ENCODE measurements at places on chromosomes 6 and 20.

DNA sequence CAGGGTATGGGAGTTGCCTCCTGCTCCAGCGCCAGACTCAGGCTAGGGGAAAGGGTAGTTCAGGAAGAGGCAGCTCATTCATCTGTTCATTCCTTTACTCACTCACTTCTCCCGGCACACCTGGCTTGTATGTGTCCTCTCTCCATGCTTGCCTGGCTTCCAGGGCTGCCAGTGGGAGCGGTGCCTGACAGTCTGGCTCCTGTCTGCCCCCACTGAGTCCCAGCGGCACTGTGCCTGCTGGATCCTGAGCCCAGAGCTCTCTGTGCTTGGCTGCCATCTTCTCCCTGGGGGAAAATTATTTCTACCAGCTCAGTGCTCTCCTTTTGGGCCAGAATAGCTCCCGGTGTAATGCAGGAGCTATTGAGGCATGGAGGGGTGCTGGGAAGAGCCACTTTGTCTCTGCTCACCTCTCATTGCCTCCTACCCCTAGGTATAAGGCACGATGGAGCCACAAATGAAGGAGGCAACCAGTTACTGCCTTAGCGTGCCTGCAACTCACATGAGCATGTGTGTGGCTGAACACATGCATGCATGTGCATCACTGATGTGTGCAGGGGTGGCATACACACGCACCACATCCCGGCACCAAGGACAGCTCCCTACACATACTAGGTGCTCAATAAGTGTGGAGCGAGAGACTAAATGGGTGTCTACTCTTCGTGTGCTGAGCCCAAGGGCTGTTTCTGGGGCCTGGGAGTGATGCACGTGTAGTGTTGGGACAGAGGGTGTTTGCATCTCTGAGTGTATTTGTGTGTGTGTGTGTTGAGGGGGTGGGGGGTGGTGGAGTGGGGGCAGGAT is 46.6 kb downstream of the CDH22 start:
- DNase-seq = no peak

DNA sequence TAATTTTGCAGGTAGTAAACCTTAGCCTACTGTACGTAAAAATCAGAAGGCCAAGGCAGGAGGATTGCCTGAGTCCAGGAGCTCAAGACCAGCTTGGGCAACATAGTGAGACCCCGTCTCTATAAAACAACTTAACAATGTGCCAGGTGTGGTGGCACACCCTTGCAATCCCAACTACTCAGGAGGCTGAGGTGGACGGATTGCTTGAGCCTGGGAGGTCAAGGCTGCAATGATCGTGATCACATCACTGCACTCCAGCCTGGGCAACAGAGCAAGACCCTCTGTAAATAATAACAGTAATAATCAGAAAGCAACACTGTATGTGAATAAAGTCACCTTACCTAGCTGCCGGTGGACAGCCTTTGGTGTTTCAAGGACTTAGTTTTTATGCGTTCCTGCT is 48.9 kb downstream of the MTHFD1L start:
- no peak for DNase-seq

GRCh38 chr6:114569669-114570068 is 226.8 kb upstream of the HS3ST5 start:
- no peak for DNase-seq

GRCh38 chr6:108799354-108799717 is 48.9 kb upstream of the ARMC2 start:
- DNase-seq = no peak

- DNase-seq = no peak
Measured at GRCh38 chr6:29815118-29815750, 12.4 kb upstream of the HLA-G start.

DNA sequence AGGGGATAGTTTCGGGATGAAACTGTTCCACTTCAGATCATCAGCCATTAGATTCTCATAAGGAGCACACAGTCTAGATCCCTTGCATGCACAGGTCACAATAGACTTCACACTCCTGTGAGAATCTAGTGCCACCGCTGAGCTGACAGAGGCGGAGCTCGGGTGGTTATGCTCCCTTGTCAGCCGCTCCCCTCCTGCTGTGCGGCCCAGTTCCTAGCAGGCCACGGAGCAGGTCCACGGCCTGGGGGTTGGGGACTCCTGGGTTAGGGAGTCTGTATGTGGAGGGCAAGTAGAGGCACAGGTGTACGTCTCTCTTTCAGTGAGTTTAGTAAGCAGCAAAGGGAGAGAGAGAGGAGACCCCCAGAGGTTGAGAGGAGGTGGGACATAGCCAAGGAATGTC is 30.5 kb upstream of the MDFI start:
- no peak for DNase-seq

DNA sequence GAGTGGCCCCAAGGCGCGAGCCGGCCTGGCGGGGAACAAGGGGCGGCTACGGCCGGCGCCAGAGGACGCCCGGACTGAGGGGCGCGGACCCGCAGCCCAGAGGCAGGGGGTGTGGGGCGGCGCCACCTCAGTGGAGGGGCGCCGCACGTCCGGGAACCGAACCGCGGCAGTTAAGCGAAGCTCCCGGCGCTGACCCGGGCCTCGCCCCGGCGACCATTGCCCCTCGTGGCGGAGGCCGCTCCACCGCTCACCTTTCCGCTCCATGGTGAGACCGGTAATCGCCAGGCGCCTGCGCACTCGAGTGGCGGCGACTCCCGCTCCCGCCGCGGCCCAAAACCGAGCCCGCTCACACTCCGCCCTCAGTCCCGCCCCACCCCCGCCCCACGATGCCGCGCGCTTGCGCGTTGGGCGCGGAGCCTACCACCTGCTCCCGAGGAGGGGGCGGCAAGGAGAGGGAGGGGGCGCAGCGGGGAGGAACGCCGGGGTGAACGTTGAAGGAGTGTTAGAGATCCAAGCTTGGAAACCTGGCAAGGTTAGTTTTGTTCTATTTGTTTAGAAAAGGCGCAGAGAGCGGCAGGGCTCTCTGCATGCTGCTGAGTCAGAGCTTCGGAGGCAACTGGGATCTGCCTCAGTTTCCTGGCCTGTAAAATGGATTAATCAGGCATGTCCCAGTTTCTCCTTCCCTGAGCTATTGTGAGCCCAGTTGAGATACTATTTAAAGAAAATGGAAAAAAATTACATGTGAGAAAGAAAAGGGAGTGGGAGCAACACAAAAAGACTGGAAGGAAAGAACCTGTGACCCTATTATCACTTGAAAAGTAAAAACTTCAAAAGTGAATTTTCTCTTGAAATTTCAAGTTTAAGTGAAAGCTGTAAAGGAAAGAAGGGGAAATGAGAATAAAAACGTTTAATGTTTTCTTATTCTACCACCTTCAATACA is at the start of gene SRPK1:
SRPK1 (minus strand) TSS at position 306 of the 940 bp plus-strand sequence; CDS start at position 264, 42 bp downstream.
- peak; percentile 78 for DNase-seq

DNA sequence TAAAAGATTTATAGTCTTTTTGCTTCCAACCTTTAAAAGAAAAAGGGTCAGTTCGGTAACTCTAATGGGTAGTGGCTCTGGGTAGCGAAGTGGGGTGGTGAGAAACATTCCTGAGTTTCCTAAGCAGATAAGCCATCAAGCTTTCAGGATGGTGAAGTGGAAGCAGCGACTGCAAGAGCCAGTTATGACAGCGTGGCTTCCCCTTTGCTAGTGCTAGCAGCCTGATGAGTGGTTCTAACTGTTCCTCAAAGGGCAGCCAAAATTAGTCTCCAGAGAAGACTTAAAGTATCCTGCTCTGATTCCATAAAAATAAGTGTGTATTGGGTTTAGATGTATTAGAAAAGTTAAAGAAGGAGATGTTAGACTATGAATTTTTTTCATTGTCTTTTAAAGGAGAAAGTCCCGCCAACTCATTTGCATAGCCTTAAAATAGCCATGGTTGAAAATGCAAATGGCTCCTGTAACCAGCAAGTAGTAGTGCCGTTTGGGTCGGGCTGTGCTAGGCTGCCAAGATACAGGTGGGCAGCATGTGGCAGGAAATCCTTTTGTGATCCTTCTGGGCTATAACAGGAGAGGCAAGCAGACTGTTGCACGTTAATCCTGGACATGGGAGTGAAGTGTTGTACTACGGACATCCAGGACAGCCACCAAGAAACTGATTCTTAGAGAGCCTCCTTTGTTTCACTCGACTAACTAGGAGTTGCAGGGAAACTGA is 18.0 kb downstream of the ELOVL2 start:
- DNase-seq = no peak

DNA sequence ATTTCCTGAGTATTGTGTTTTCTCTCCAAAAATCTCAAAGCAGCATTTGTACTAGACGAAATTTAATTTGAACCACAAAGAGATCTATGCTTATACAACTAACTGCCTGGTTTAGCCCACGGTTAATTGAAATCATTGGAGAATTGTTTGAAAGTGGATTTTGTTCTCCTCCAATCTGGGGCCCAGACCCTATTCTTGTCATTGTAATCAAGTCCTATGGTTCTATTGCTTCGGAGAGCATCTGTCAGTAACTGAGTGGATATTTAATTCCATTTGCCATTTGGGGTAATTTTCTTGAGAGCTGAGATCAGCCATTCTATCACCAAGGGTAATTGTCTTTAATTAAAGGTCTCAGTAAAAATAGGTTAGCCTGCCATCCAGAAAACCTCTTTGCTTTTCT is 117.0 kb upstream of the KCNG1 start:
- no peak for DNase-seq

DNA sequence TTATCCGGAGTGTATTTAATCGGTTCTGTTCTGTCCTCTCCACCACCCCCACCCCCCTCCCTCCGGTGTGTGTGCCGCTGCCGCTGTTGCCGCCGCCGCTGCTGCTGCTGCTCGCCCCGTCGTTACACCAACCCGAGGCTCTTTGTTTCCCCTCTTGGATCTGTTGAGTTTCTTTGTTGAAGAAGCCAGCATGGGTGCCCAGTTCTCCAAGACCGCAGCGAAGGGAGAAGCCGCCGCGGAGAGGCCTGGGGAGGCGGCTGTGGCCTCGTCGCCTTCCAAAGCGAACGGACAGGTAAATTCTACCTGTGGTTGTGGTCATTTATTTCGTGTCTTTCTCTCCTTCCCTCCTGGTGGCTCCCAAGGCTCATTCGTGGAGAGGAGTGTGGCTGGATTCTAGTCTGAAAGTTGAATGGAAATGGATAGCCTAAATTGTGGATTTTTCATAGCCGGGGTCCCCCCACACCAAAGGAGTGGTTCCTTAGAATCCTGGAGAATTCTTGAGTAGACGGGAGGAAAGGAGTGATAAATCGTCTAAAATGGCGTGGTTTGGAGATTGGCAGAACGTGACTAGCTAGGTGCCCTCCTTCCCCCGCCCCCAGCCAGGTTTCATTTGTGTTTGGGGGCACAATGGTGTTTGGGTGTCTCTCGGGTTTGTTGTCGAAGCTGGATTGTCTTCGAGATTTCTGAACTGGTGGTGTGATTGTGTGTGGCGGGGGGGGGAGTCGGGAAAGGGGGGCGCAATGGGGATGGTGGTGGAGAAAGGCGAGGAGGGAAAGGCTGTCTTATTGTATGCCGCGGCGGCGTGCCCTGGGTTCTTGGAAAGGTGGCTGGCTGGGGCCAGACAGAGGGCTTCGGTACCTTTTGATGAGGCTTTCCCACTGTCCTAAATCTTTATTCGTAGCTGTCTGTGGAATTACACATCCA is 673 bp downstream of the MARCKS start:
- peak; percentile 65 for DNase-seq

- DNase-seq = peak; percentile 14
Measured at GRCh38 chr6:68880050-68880813, 245.2 kb downstream of the ADGRB3 start.

DNA sequence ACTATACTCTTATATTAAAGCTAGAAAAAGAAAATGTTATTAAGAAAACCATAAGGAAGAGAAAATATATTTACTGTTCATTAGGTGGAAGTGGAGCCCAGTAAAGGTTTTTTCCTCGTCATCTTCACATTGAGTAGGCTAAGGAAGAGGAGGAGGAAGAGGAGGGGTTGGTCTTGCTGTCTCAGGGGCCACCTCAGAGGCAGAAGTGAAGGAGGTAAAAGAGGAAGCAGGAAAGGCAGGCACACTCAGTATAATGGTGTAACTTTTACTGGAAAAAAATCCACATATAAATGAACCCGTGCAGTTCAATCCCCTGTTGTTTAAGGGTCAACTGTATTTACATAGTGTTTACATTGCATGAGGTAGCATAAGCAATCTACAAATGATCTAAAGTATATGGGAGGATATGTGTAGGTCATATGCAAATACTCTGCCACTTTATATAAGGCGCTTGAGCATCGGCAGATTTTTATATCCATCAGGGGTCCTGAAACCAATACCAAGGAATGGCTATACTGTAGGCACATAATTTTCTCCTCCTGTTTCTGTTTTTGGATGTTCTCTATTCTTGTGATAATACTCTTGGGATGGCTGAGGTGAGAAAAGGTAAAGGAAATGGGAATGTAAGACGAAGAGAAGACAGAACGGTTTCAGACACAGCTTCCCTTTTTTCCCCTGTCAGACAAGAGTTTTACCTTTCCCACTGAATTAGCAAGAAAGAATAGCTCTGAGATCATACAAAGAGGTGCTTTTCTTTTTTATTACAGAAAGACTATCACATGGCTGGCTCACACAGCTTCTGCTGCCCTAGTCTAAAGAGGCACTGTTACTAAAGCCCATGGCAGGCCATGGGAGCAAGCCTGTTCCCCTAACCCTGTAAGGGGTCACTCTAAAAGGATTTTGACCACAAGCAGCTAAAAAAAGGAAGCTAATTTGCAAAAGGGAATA is 59.9 kb downstream of the NUDT3 start:
- DNase-seq = no peak

DNA sequence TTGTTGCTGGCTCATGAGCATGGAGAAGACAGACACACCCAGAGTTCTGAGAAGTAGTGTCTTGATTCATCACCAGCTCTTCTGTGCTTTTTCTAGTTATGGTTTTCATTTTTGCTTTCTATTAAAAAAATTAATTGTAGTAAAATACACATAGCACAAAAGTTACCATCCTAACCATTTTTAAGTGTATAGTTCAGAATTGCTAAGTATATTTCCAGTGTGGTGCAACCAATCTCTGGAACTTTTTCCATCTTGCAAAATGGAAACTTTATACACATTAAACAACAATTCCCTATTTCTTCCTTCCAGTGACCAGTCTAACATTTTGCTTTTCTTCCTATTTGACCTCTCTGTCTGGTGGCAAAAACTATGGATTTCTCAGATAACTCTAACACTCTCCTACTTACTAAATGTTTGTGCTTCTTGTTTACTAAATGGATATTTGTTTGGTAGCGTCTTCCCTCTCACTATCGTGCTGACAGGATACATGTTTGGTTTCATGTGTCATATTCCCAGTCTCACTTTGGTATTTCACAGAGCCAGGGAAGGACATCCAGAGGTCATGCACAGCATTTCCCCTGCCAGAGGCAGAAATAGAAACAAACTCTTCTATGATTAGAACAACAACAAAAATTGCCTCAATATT is 40.6 kb downstream of the TXLNB start:
- no peak for DNase-seq

GRCh38 chr20:56626367-56627121 is 2.6 kb upstream of the TFAP2C start:
- DNase-seq = peak; percentile 46
